ENCODE measurements at places on chromosomes 7 and 10. TPM values are rescaled to one million over a fixed set of nuclear protein-coding genes. Genes with fewer than 3 reads are reported as not detected.

The SPDYE5 gene
- polyA plus RNA-seq = not detected

The UTF1 gene
- polyA plus RNA-seq = not detected

The CYTH3 gene
- polyA plus RNA-seq = 73.3 TPM

The ATRNL1 gene
- polyA plus RNA-seq = 0.28 TPM

The SMKR1 gene
- polyA plus RNA-seq = 1.8 TPM

The VWA2 gene
- polyA plus RNA-seq = 0.11 TPM

The ANXA8L1 gene
- 0.08 TPM for polyA plus RNA-seq

The MMP21 gene
- not detected for polyA plus RNA-seq

The AGR2 gene
- polyA plus RNA-seq = not detected

The PAPOLB gene
- 0.02 TPM for polyA plus RNA-seq

The TMEM139 gene
- polyA plus RNA-seq = not detected

The MKI67 gene
- 24.8 TPM for polyA plus RNA-seq

The CCL24 gene
- polyA plus RNA-seq = not detected

The LRRC4 gene
- polyA plus RNA-seq = 0.96 TPM

The SERPINE1 gene
- 1,153 TPM for polyA plus RNA-seq

The SNCG gene
- polyA plus RNA-seq = 34.4 TPM

The CLDN4 gene
- polyA plus RNA-seq = 0.73 TPM

The RBP3 gene
- polyA plus RNA-seq = not detected

The LSM5 gene
- 45.8 TPM for polyA plus RNA-seq

The SDK1 gene
- 2.5 TPM for polyA plus RNA-seq

The CALN1 gene
- not detected for polyA plus RNA-seq

The ATP6V0E2 gene
- 26.2 TPM for polyA plus RNA-seq

The CLRN3 gene
- not detected for polyA plus RNA-seq

The PRKG1 gene
- 20.9 TPM for polyA plus RNA-seq
